ENCODE measurements at places on chromosomes 1 and 21.

DNA sequence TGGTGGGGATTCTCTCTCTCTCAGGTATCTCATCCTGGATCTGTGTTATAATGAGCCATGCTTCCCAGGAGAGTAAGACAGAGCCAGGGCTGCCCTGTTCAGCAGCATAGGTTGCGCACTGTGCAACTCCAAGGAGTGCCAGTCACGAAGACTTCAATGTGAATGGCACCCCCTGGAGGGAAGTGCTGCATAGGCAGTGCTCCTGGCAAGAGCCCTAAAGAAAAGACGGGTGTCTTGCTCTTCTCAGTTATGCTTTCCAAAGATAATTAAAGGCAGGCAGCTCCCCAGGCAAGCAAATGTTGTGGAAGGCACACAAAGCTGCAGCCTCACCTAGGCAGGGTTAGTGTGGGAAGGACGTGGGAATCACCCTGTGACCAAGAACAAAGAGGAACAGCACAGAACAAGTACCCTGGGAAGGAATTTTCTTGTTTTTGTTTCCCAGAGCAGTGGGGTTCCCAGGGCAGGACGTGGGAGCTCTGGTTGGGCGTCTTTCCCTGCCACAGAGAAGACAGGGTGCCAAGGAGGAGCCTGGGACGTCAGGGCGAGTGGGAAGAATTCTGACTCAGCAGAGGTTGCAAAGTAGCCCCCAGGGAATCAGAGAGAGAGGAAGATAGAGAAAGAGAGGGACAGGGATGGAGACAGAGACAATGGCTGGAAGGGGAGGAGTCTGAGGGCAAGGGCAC is 120.9 kb downstream of the KCNN3 start:
- DNase-seq, result peak; percentile 67

DNA sequence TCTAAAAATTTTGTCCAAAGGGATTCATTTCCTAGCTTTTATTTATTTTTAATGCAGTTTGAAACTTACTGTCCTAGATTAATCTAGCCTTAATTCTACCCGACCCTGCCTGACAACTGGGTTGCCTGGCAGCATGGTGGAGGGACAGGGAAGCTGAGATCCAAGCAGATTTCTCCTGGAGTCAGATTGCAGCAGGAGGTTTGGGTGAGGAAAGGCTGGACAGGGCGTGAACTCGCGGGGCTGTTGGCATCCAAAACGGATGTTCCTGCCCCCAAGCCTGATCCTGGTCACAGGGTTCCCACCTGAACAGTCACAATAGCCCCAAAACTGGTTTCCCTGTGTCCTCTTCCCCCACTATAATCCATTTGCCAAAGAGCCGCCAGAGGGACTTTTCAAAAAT is 23.2 kb downstream of the TCEA3 start:
- DNase-seq, result no peak

DNA sequence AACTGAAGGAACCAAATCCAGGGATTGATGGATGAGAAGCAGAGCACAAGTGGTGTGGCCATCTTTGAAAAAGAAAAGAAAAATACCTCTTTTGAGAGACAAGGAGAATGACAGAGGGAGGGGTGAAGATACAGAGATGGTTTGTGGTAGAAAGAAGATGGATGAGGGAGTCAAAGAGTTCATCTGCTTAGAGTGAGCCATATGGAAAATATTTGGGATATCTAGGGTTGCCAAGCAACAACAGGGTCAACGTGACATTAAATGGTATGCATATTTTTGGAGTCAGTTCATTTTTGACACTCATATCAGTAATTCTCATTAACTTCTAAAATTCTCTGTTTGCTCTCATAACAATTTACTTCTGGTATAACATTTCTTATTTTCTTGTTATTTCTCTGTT is 50.7 kb downstream of the MACF1 start:
- DNase-seq, result no peak

GRCh38 chr1:48898894-48899293 is 122.2 kb upstream of the BEND5 start:
- DNase-seq, result no peak

GRCh38 chr1:204726478-204726877 is 40.9 kb upstream of the LRRN2 start:
- DNase-seq, result no peak

- DNase-seq, result peak; percentile 7
Measured at GRCh38 chr1:64685217-64685616, 59.7 kb upstream of the RAVER2 start.

GRCh38 chr1:62276791-62277190 is 42.4 kb downstream of the KANK4 start:
- no peak for DNase-seq

- peak; percentile 11 for DNase-seq
Measured at GRCh38 chr1:228289996-228290881, 82.4 kb downstream of the OBSCN start.

GRCh38 chr21:20902511-20902910 is 95.7 kb upstream of the NCAM2 start:
- DNase-seq, result no peak

DNA sequence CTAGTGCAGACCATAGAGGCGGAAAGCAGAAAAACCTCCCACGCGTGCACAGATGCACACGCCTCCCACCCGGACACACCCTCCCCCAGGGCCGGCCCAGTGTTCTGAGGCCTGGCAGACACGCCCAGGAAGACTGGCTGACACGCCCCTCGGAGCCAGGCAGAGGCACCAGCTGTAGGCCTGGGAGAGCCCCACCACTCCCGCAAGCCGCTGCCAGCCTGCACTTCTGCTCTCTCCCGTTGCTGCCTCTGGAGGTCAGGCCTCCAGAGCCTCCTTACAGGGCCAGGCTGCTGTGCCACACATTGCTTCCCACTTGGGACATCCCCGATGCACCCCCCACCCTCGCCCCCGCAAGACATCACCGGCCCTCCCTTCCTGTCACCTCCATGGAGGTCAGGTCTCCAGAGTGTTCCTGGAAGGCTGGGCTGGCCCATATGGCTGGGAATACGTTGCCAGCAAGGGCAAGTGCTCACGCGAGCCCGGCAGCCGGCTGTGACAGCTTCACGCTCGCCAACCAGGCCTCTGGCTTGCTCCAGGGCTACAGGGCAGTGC is 40.4 kb downstream of the CASZ1 start:
- DNase-seq, result peak; percentile 85

DNA sequence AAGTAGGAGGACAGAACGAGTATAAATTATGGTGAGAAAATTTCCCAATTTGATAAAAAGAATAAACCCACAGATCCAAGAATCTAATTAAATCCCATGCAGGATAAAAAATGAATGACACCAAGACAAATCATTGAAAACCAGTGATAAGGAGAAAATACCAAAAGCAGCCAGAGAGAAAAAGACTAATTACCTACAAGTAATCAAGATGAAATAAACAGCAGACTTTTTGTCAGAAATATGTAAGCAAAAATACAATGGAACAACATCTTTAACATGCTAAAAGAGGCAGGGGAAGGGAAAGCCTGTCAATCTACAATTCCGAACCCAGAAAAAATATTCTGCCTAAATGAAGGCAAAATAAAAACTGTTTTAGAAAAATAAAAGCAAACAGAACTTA is 20.7 kb upstream of the CCN1 start:
- no peak for DNase-seq

GRCh38 chr21:19603011-19603593 is 1199.5 kb upstream of the TMPRSS15 start:
- no peak for DNase-seq

GRCh38 chr21:14263879-14264278 is 47.9 kb downstream of the RBM11 start:
- no peak for DNase-seq

GRCh38 chr1:117370071-117370470 is 2.8 kb downstream of the MAN1A2 start:
- DNase-seq, result peak; percentile 42

DNA sequence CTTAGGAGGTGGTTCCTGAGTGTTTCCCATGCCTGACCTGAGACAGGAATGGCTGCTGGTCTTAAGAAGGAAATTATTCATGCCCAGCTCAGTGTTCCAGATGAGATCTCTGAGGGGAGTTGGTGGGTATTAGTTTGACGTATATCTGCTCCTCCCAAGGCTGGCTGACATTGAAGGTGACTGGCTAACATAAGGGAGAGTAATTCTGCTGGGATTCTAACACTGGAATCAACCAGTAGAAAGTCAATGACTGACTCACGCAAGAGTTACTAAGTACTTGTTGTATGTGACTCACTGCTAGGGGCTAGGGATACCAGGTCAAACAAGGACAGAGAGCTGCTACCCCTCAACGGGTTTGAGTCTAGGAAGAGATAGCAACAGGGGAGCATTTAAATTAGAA is 177.3 kb downstream of the CACNA1E start:
- no peak for DNase-seq

- DNase-seq, result no peak
Measured at GRCh38 chr1:246179401-246179800, 327.7 kb downstream of the SMYD3 start.

DNA sequence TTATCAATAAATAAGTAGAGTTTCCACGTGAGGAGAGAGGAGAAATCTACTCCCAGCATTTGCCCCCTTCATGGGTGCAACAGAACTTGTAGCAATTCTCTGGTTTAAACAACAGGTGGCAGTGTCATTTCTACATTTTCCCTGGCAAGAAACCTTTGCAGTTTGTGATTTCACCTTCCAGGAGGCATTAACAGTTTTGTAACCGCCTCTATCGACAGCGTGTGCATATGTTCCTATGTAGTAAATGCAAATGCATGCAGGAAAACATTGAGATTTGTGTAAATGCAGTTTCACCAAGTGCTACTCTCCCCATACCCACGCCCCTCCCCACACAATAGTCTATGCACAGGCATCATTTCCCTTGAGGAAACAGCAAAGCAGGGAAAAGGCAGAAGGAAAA is 494.7 kb downstream of the SMYD3 start:
- peak; percentile 78 for DNase-seq

- no peak for DNase-seq
Measured at GRCh38 chr21:32554832-32555638, 30.3 kb downstream of the TCP10L start.

- DNase-seq, result no peak
Measured at GRCh38 chr1:75174031-75174760, 40.0 kb downstream of the LHX8 start.

GRCh38 chr1:164433141-164433817 is 125.7 kb upstream of the PBX1 start:
- DNase-seq, result no peak

GRCh38 chr1:172359491-172359999 is 60.9 kb upstream of the C1orf105 start:
- DNase-seq, result no peak

DNA sequence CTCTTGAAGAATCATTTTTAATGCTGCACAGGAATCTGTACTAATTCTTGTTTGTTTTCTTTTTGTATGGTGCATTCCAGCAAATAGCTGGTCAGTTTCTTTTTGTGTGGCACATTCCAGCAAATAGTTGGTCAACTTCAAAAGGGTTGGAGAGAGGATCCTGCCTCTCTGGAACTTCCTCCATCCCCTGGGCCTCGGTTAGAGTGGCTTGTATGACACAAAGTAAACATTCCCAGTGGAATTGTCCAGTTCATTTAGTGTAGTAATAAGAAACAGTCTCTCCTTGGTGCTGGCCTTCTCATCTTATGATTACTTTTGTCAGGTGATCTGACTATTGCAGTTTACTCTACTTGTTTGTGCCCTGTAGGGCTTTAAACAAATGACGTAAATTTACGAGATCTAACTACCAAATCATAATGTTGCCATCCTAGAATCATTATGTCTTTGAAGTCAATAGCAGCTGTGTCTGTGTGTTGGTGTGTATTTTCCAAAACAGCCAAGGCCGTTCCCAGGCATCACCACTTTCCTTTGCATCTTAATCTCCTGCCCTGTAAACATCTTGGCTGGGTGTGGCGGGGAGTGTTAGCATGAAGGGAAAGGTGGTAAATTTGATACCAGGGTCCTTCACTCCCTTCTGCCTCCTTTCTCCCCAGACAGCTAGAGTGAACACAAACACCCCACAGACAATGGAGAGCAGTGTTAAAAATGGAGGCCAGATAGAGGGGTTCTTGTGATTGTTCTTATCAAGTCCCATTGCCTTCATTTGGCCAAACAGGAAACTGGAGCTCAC is 77.9 kb downstream of the CDC7 start:
- no peak for DNase-seq

DNA sequence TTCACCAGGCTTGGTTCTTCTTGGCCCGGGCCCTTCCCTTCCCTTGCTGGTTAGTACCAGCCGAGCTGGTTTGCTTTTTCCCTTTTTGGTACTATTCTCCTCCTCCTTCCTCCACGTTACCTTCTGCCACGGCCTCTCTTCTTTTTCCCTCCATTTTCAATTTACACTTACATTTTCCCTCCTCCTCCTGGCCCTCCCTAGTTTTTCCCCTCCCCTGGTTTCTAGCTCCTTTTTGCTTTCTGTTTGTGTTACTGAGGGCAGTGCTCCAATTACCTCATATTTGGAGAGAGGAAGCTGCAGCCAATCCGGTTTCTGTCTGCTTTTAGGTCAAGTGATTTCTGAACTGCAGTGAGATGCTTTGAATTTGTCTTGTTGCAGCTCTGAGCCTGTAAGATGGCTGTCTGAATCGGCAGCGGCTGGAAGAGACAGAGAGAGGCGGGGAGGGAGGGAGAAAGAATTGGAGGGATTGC is 63.7 kb downstream of the MACF1 start:
- peak; percentile 41 for DNase-seq

DNA sequence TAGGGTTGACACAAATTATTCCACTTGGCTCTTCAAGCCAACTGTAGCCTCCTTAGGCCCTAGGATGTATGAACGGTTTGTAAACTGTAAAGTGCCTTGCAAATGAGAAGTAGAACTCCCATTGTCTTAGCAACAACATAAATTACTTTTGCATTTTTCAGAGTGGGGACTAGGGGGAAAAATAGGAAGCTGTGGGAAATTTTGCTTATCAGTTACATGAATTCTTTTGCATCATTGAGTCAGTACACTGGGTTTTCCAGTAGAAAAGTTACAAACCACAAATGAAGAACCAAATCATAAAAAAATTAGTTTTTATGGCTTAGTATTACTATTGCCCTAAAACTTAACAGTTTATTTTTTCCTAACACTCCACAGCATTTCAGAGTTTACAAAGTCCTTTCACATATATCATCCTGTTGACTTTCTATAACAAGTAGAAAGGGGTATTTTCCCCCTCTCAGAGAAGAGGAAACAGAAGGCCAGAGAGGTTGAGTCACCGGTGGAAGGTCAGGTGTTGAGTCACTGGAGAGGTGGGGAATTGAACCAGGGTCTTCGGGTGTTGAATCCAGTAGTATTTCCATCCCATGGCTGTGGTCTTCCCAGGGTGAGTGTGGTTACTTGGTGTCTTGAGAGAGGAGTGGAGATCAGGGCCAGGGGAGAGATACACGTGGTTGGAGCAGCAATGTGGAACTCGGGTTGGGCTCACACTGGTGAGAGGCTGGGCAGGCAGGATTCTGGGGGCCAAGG is 71.9 kb upstream of the USP24 start:
- no peak for DNase-seq

- peak; percentile 53 for DNase-seq
Measured at GRCh38 chr1:14739082-14739832, 140.8 kb downstream of the KAZN start.

GRCh38 chr1:213984387-213985208 is 3.2 kb upstream of the PROX1 start:
- DNase-seq, result no peak

GRCh38 chr21:37737507-37737906 is 178.8 kb downstream of the KCNJ6 start:
- no peak for DNase-seq

GRCh38 chr1:62407398-62408009 is 29.3 kb upstream of the USP1 start:
- peak; percentile 84 for DNase-seq

Data from hematopoietic multipotent progenitor cell treated with erythropoietin and hydrocortisone succinate and interleukin-3 and kit ligand, for 6 days (in vitro differentiated cells).